ENCODE measurements at places on chromosomes 11 and 22.
A peak's percentile ranks its signal among the peaks of the same experiment; 100 is the strongest.

GRCh38 chr11:118068945-118069612 is 7.8 kb upstream of the TMPRSS4 start:
- no peak for DNase-seq

DNA sequence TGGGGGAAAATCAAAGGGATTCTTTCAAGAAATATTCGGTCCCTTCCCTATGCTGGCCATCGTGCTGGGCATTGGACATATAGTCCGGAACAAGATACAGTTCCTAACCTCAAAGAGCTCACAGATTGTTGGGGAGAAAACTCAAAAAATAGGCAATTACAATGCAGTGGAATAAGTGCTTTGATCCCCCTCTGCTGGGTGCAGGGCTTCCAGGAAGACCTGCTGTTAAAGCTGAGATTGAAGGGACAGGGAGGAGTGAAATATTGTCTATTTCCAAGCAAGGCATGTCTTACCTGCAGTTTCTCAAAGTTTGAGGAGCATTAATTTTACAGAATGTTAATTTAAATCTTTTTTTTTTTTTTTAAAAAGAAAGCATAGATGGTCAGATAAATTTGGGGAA is 75.1 kb upstream of the SESN3 start:
- no peak for DNase-seq

GRCh38 chr11:128896356-128896755 is 5.2 kb downstream of the KCNJ5 start:
- no peak for DNase-seq

DNA sequence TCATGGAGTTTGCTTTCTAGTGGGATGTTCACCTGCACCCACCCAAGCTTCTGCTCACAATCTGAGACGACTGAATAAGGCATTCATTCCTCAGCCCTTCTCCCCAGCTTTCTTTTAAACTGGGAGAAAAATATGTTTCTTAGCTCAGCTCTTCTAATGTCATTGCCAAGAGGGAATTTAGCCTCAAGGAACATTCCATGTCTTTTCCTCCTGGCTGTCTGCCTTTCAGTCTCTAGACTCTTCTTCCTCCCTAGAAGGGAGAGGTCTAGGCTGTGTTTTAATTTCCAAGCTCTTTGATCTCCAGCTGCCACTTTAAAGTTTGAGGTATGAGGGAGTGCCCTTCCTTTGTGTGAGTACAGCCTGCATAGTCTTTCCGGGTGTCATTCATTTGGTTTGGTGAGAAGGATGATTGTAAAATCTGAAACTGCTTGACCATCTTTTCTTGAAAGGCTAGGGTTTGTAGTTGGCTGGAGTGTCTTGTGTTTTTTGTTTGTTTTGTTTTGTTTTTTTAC is 11.7 kb upstream of the HTATIP2 start:
- DNase-seq: no peak

DNA sequence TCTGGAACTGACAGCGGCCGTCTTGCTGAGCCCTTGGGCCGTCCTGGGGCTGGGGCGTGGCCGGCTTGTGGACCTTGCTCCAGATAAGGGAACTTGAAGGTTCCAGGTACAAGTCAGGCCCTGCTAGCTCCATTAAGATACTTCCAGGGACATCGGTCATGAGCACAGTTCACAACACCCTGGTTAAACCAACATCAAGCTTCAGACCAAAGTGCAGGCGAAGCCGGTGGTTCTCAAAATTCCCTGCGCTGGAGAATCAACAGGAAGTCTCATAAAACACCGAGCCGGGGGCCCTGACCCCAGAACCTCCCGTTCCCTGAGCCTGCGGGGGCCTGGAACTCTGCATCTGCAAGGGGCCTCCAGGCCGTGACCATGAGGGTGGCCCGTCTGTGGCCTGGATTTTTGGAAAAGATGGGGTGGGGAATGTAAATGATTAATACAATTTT is 1043.8 kb downstream of the BRD1 start:
- DNase-seq: no peak

GRCh38 chr22:30262917-30263741 is 3.5 kb downstream of the OSM start:
- DNase-seq: peak; percentile 58
